ENCODE measurements at places on chromosomes 7 and 10.

GRCh38 chr10:126969310-126969709 is 64.1 kb downstream of the DOCK1 start:
- no peak for DNase-seq

DNA sequence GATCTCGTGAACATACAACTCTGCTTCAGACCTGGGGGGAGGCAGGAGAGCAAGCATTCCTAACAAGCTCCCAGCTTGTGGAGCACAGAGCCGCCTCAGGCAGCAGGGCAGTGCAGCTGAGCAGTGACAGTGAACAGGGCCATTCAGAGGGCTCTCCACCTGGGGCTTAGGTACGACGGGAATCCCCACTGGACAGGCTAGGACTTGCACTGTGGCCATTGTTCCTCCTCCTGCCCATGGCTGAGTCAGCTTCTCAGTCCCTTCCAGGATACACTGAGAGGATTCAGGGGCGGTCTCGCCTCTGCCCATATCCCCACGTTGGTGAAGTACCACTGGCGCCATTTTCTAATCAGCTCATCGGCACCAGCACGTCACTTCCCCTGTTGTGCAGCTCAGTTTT is 71.1 kb downstream of the FIGNL1 start:
- peak; percentile 96 for DNase-seq

DNA sequence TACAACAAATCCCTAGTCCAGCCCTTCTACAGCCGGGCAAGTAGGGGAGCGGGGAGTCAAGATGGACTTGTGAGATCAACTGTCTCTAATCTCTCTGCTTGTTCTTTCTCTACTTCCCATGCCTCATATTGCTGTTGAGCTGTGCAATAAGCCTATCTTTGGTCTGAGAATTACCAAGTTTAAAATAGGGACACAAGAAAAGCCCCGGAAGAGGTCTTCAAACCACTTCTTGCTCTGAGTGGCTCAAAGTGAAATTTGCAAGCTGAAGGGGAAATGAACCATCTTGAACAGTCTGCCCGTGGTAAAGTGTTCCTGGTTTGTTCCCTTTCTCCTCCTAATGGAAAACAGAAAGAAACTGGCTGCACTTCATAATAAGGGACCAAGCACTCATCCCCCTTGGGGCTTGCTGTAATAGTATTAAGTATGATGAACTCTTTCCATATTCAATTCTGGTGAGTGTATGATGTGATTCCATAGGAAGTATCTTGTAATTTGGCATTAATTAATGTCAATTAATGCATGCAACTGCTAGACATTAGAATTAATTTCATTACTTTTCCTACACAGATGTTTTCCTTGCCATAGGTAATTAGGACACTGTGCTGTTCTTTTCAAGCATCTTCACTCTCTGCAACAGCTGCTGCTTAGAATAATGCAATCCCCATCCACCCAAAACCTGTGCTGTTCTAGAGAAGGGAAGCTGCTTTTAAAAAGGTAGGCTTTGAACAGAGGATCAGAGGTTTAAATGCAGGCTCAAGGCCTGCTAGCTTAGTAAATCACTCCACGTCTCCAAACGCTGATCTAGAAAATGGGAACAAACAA is 449.6 kb downstream of the SORCS1 start:
- no peak for DNase-seq

- no peak for DNase-seq
Measured at GRCh38 chr7:12300415-12300814, 89.3 kb downstream of the TMEM106B start.

DNA sequence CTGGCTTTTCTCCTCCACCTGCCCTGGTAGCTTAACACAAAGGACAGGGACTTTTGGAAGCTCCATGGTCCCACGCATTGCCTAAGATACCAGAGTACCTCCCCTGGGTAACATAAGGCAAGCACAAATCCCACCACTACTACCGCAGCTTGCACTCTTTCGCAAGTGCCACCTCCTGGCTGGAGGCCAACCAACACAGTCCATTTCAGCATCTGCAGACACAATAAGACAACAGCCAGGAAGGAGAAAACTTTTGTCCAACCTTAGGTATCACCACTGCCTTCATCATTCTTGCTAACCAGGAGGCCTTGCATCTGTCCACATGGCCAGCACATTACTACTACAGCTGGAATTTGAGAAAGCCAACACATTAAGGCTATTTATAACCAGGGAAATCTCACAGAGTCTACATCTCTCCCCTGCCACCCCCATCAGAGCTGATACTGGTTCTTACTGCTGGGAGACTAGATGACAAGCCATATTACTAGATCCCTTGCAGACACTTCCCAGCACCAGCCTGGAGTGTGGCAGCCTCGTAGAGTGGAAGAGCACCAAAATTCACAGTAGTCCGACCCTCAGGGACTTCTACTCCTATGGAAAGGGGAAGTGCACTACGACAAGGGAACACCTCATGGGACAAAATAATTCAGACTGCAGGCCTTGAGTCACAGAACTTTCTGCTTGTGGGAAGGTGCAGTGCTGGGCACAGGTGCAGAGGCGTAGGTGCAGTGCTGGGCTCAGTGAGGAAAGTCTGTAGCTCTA is 39.8 kb upstream of the CDK13 start:
- DNase-seq, result no peak

DNA sequence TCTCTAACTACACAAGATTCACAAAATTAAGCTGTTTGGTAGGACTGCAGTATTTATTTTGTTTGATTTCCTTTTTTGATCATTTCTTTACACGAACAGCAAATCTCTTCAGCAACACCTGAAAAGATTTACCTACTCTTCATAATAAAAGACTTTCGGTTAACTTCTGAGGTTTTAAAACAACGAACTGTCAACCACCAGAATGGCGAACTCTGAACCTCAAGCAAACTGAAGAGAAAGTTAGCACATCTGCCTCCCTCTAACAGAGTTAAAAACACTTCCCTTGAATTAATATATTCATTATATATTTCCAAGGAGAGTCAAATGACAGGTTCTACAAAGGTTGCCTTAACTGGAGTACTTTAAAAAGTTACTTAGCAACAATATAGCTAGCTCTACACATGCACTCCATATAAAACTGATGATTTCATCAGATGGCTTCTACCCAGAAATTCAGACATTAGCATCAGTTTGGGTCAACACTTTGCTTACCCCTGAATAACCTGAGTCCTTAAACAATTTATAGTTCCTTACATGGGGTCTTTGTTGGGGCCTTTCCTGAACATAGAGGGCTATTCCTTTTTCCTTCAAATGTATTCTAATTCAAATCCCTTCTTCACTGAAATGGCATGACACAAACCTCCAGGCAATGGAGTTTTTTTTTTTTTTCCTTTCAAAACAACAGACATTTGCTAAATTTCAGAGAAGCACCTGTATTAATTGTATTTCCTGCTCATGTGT is 118.3 kb downstream of the SEM1 start:
- no peak for DNase-seq

DNA sequence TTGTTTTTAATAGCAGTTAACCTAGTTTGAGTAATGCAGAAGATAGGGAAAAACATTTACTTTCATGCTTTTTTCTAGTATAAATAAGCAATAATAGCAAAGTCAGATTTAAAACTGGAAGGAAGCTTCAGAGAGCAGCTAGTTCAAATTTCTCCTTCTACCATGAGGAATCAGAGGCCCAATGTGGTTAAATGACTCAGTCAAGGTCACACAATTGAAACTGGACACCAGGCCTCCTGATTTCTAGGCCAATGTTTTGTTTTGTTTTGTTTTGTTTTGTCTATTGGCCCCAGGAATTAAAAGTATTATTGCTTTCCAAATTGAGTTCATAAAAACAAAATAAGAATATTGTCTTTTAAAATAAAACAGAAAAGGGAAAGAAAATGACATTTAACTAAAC is 122.3 kb downstream of the TRIL start:
- no peak for DNase-seq

DNA sequence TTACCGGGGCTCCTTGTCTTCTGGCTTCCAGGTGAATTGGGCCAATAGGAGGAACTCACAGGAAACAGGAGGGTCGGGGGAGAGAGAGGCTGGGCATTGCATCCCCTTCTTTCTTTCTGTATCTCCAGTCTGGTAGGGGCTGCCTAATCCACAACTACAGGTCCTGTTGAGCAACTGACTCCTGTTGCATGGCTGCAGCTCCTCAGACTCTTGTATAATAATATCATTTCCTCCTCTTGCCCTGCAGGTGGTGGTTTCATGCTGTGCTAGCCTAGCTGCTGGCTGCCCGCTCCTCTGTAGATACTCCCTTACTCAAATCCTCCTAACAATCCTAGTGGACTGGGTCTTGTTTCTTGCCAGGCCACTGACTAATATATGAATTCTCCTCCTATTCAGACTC is 276.5 kb upstream of the SMIM30 start:
- peak; percentile 42 for DNase-seq

DNA sequence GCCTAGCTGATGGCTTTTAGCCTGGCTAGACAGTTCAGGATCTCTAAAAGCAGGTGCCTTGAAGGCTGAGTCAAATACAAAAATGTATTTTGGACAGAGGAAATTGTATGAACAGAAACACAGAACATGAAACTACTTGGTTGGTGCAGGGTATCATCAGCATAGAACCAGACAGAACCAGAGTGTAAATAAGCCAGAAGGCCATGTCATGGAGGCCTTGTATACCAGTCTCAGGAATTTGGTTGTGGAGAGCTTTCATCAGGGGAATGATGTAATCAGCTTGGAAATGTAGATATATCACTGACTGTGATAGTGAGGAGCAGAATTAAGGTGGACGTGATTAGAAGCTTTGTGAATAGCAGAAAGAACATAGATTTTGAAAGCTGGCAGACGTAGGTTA is 82.9 kb downstream of the CFTR start:
- DNase-seq, result no peak

DNA sequence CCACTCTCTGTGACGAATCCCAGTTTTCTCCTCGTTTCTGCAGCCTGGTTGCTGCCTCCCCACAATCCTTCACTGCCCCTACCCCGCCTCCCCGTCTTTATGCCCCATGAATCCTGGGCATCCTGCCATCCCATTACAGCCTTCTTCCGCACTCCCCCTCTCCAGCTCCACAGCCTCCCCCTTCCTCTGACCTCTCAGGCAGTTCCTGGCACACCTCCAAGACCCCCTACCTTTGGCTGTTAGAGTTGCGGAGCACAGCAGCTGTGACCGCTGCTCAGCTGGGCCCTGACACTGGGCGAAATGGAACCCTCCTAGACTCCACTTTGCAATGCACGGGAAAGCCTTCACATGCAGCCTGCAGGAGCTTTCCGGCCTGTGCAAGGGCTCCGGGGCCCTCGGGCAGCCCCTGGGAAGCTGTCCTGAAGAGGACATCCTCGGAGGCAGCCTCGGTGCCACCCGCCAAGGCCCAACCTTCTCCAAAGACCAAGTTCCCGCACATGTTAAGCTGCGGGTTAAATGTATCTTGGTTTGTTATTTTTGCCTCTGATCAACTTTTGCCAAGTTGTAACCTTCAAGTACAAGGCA is 400.7 kb upstream of the MKI67 start:
- peak; percentile 55 for DNase-seq

- no peak for DNase-seq
Measured at GRCh38 chr10:6385665-6386064, 182.9 kb downstream of the PFKFB3 start.

GRCh38 chr7:90411510-90411909 is 8.2 kb downstream of the CLDN12 start:
- peak; percentile 94 for DNase-seq

DNA sequence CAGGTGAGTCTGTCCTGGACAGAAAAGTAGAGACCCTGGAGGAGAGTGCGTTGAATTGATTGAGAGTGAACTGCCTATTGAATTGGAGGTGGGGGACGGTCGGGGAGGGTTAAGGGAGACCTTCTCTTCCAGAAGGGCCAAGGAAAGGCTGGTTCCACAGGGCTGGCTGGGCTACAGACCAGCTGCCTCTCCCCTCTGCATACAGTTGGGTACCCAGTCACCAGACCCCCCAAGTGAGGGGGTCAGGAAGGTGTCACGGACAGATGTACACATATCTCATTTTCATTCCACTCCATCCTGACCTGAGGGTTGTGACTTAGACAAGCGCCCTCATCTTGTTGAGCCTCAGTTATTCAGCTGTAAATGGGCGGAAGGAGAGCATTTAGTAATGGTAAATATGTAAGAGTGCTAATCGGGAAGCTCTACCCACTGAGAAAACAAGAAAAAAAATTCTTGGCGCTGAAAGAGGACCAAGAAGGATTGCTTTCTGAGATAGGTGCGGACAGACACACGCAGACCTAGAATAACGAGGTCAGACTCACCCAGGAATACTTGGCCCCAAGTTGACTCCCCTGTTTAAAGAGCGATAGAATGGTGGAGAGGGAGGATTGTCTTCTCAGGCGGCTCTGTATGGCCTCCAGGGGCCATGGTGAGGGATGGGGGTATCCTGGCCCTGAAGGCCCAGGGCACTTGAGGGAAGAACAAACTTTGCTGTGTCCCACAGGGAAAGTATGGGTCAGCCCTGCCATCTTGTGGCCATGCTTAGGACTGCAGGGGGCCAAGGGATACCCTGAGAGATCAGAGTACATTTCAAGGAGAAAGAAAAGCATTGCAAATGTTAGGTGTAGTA is 7.2 kb upstream of the MBL2 start:
- DNase-seq, result no peak
